Activated CD8-positive, alpha-beta memory T cell treated with anti-CD3 and anti-CD28 coated beads for 1 hour (primary cell): ENCODE measurements at places on chromosomes 6 and 20.

DNA sequence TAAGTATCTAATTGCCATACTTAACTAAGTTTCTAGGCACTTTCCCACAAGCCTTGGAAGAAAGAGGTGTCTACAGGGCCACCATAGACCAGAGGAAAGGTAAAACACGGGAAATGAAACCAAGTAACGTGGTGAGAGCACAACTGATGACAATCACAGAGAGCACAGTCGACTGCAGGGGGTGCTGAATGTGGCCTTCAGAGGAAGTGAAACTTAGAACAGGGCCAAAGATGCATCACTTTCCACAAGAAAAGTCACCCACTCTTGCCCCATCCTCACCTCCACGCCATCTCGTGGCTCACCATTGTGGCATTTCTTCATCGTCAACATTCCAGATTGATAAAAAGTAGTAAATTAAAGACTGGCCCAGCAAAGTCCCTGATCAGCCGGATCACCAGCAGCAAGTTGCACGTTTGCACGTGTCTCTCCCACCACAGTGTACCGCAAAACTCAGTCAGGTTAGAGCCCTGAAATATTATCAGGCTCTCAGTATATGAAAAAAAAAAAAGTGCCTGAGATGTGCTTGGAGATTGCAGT is 31.4 kb downstream of the HIVEP2 start:
- DNase-seq = peak; percentile 33

GRCh38 chr6:24761193-24761835 is 13.4 kb upstream of the GMNN start:
- no peak for DNase-seq

GRCh38 chr20:15278041-15278440 is 940.6 kb upstream of the FLRT3 start:
- no peak for DNase-seq

DNA sequence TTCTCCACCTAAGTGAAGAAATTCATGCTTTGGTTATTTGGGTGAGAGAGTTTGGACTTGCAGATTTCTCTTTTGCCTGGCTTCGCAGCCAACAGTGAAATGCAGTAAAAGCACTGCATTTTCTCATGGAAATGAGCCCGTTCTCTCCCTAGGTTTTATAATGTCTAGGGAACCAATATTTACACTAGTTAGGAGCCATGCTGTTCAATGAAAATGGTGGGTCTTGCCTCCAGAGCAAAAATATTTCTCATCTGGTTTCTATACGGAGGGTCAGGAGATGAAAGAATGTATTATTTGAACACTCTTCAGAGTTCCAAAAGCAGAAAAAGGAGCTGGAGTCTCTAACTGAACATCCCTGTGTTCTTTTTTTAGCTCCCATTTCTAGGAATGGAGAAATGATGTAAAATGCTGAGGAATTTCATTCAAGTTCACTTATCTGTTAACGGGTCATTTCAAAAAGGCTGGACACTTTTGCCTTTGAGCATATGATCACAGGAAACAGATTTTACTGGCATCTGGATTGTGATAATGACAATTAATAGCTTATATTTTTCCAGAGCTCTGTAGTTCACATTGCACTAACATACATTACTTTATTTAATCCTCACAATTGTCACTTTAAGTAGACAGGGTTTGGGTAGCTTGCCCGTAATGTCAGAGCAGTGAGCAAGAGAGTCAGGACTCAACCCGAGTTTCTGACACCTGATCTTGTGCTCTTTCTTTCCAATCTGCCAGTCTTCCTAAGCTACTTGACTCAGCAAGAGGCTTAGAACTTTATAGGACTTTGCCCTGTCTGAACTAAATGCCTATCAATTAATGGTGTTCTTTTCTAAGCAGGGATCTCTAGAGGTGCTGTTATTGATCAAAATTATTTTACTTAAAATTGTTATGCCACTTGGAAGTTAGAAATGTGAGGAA is 78.0 kb downstream of the PPP1R14C start:
- DNase-seq = no peak

DNA sequence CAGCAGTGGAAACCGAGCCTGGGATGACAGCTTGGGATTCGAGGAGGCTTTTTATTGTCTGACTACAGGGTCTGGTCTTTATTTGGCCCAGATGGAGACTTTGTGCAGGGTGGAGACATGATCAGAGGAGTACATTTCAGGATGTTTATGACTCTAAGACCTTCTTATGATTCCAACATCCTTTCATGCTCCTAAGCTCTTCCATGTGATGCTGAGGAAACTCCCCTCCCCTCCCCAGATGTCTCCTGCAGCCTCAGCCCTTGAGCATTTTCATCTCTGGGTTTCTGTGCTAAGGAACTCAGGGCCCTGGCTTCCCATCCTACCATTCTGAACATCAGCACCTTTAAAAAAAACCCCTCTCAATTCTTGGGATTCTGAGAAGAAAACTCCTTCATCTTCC is 186.6 kb downstream of the SOX4 start:
- DNase-seq = no peak

GRCh38 chr6:14660806-14661579 is 543.4 kb downstream of the CD83 start:
- no peak for DNase-seq

DNA sequence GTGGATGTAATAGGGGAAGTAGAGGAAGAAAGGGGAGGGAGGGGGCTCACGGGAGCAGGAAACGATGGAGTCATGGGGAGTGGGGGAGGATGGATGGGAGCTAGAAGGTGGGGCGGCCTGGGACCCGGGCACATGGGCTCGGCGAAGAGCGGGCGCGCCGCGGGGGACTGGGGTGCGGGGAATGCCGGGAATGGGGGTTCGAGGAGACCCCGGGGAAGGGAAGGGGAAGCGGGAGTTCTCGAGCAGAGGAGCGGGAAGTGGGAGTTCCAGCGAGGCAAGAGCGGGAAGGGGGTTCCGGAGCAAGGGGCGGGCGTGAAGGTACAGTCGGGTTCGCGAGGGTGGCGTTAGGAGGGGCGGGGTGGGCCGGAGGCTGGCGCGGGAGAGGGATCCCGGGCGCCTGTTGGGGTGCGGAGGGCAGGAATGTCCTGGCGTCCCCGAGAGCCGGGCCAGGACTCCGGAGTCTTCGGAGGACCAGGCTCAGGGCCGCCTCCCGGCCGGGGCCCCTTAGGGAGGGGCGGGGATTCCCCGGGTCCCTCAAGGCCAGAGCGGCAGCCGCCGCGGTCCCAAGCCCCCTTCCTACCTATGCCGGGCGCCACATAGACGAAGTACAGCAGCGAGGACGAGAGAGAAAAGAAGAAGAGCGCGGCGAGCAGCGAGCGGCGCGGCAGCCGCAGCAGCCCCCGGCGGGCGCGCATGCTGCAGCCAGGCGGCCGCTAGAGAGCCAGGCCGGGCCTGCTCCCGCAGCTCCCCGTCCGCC is 504 bp downstream of the B4GALT5 start:
- DNase-seq = no peak

GRCh38 chr6:157021993-157022740 is 245.0 kb downstream of the ARID1B start:
- peak; percentile 75 for DNase-seq

DNA sequence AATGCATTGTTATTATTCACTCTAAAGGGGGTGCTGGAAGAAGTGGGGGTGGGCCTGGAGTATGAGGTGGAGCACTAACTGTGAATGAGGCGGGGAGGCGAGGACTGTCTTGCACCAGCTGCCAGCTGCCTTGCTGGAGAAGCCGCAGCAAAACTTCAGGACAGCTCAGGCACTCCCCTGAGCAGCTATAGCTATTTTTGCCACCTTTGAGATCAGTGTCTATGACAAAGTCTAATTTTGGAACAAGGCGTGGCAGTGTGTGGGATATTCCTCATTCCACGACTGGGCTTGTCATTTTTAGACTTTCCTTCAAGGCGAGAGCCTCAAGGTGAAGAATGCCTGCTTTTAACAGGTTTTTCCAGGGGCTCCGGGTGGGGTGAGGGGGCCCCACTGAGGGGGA is 143.8 kb downstream of the DOK5 start:
- DNase-seq = no peak
